NCI-H187 treated with DMSO at 0.1 percent for 48 hours (cell line): ENCODE measurements at places on chromosomes 6 and 20.
A peak's percentile ranks its signal among the peaks of the same experiment; 100 is the strongest.

- DNase-seq = no peak
Measured at GRCh38 chr20:24816907-24817306, 132.2 kb upstream of the CST7 start.

GRCh38 chr20:15905661-15906060 is 667.6 kb downstream of the KIF16B start:
- DNase-seq = no peak

DNA sequence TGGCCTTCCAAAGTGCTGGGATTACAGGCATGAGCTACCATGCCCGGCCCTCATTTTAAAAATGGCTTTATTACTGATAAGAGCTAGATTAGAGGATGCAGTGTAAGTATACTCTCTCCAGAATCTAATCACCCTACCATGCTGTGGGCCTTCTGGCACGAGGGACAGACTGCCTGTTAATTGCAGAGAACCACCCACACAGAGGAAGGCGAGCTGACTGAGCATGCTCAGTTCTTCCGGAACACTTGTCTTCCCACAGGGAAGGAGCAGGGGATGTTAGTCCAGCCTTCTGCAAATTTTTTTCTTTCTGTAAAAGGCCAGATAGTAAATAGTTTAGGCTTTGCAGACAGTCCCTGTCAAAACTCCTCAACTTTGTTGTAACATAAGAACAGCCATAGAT is 48.9 kb downstream of the ALDH5A1 start:
- no peak for DNase-seq

DNA sequence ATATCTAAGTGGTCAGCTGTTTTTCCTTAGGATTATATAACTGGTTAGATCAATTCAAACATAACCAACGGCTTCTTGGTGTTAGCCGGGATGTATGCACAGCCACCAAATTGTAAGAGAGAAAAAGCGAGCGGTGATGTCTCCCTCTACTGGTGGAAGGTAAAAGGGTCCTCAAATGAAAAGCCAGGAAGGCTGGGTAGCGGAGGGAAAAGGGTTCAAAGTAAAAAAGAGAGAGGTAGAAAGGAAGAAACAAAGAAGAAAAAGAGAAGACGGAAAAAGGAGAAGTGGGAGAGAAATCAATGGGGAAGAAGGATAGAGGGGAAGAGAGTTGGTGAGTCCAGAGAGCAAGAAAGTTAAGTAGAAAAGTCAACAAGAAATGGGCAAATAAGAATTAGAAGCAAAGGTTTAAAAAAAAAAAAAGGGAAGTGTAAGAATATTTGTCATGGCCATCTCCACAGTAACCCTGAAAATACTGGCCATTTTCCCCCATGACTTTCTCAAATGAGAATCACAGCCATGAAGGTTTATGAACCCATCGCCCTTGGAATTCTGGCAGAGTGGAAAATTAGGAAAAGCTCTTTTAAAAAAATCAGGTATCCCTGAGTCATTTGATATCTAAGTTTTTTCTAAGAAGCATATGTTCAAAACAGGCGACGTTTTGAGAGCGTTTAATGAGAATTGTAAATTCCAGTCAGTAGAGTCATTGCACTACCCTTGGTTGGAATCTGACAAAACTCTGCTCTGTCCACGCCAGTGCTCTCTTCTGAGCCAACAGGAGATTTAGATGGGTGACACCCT is 155.6 kb upstream of the SNX9 start:
- peak; percentile 38 for DNase-seq

DNA sequence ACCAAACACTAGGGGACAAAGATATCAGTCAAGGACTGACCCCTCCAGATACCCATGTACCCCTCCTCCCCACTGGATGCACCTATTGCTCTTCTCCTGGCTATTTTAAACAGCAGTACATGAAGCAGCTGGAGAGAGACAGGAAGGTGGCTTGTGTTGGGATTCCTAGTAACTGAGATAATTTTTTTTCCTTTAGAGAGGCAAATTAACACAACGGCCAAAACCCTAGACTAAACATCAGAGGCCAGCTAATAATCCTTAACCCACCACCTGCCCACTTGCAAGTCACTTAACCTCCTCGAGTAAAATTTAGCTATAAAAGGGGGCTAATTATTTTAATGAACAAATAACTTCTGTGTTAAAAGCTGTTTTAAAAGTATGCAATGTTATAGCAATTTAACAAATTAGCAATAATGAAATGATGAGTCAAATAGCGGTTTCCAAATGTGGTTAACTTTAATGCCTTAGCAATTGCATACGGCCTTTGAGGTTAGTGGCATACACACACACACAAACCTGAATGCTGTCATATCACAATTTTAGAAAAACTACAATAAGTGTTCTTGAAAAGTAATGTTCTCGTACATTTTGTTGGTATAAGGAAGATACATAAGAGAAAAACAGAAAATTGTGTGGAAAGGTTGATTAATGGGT is 151.7 kb downstream of the FRK start:
- DNase-seq = no peak

DNA sequence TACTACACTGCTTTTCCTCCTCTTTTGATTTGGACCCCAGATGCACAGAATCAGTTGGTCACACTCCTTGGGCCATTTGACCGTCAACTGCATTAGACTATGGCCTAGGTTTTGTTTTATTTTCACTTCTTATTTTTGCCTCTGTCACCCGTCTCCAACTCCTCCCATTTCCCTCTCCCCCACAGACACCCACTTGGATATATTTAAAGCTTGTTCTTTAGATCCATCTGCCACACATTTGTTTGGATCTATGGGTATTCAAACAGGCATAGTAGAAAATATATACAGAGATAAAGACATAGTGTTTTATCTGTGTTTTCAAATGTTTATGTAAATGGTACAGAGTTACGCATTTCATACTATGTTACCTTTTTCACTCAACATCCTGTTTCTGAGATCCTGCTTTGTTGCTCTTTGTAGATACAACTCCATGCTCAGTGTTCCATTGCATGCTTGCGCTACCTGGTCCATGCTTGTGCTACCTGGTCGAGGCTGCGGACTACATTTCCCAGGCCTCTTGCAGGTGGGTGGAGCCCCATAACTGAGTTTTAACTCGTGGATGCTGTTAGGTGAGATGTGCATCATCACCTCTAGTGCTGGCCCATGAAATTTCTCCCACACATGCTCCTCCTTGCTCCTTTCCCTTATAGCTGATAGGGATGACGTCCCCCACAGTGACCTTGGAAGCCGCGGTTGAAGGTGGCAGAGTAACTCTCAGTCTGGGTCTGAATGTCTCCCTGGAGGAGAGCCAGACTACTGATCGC is 11.5 kb upstream of the PREX1 start:
- no peak for DNase-seq

- no peak for DNase-seq
Measured at GRCh38 chr6:88238065-88238464, 71.9 kb upstream of the CNR1 start.

- peak; percentile 12 for DNase-seq
Measured at GRCh38 chr6:5305968-5306626, 44.8 kb downstream of the FARS2 start.

- no peak for DNase-seq
Measured at GRCh38 chr6:62612471-62612870, 326.4 kb upstream of the KHDRBS2 start.
